ENCODE measurements at places on chromosomes 4 and X. TPM values are rescaled to one million over a fixed set of nuclear protein-coding genes. Genes with fewer than 3 reads are reported as not detected.

- no peaks in the 10 kb centered on the region for H3K27me3 ChIP-seq
- no peak for DNase-seq
- no peak overlapping the region for H3K4me3 ChIP-seq
- H3K27ac ChIP-seq, result no peak overlapping the region
- H3K36me3 ChIP-seq, result no peaks in the 10 kb centered on the region
Measured at GRCh38 chrX:100274916-100275315, 135.2 kb downstream of the PCDH19 start.

DNA sequence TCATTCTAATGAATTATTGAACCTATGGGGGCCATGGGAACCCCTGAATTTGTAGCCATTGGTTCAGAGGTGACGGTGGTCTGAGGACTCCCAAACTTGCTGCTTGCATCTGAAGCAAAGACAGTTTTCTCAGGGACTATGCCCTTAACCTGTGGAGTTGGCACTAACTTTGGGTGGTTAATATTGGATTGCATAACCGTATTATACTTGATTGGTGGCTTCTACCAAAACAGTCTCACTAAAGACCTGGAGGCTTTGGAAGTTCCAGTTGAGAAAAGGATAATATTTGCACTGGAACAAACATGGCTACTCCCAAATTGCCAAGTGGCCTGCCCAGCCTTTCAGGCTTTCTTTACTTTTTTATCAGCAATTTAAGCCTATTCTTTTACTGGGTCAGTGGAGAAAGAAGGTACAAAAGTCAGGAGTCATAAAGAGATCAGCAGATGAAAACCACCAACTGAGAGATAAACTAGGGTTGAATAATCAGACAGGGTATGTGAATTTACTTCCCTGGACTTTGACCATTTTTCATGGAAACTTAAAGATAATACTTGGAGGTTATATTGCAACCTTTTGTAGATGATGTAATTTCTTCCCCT is 7.9 kb upstream of the KLHL8 start:
- H3K4me3 ChIP-seq, result no peak overlapping the region
- no peaks in the 10 kb centered on the region for H3K4me1 ChIP-seq
- no peak for DNase-seq
- H3K36me3 ChIP-seq, result no peaks in the 10 kb centered on the region
- H3K27ac ChIP-seq, result no peak overlapping the region

DNA sequence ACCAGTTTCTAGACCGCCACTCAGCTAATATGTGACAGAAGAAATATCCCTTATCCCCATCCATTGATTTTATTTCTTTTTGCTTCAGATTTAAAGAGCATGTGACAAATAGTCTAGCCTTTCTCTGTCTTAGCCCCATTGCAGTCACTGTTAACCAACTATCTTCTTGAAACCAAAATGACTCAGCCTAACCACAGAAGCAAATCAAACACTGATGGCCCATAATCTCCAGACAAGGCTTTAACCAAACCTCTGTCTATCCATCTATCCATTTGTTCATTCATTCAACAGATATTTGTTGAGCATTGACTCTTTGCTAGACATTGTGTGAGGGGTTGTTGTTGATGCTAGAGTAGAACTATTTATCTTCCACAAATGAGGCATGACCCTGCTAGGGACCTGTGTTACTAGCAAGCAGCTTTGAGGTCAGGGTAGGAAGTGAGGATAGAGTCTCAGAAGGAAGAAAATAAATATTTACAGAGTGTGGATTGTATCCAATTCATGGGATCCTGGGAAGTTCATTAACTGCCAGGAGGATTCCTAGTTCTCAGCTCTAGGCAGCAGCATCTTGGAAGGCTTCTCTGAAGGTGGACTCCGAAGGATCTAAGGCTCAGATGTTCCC is 22.5 kb downstream of the HNRNPH2 start:
- no peaks in the 10 kb centered on the region for H3K4me1 ChIP-seq
- no peaks in the 10 kb centered on the region for H3K27me3 ChIP-seq
- DNase-seq, result no peak
- no peak overlapping the region for H3K4me3 ChIP-seq
- no peak overlapping the region for H3K27ac ChIP-seq
- H3K36me3 ChIP-seq, result no peaks in the 10 kb centered on the region

DNA sequence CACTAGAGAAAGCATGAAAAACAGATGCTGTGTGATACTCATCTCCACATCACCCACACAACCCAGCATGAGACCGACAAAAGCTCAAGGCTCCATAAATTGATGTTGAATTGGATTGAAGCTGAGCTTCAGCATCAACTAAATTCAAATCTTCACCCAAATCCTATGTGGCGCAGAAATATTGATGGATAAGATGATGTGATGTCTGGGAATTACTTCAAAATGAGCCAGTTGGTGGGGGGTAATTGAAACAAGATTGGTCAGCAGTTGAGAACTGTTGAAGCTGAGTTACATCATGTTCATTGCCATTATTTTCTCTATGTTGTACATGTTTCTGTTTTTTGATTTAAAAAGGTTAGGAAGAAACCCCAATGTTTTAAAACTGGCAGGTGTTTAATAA is 166.5 kb upstream of the STS start:
- no peaks in the 10 kb centered on the region for H3K4me1 ChIP-seq
- no peaks in the 10 kb centered on the region for H3K27me3 ChIP-seq
- DNase-seq, result no peak
- no peak overlapping the region for H3K4me3 ChIP-seq

- no peak for DNase-seq
- peaks cover 4% of the 10 kb centered on the region for H3K27me3 ChIP-seq
Measured at GRCh38 chr4:26238426-26238777, 82.4 kb upstream of the RBPJ start.

GRCh38 chr4:946517-947471 is 14.5 kb downstream of the TMEM175 start:
- no peak for DNase-seq
- no peaks in the 10 kb centered on the region for H3K36me3 ChIP-seq
- no peaks in the 10 kb centered on the region for H3K27me3 ChIP-seq
- H3K27ac ChIP-seq, result no peak overlapping the region
- H3K4me3 ChIP-seq, result no peak overlapping the region

DNA sequence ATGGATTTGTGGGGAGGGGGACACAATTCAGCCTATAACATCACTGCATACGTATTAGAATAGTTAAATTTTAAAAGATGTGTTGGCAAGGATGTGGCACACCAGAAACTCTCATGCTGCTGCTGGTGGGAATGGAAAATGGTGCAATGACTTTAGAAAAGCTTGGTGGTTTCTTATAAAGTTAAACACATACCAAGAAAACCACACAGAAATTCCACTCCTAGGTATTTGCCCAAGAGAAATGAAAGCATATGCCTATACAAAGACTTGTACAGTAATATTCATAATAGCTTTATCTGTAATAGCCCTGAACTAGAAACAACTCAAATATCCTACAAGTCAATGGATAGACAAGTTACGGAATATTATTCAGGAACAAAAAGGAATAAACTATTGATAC is 71.3 kb upstream of the PDHA1 start:
- H3K4me3 ChIP-seq, result no peak overlapping the region
- H3K27ac ChIP-seq, result no peak overlapping the region
- H3K4me1 ChIP-seq, result no peaks in the 10 kb centered on the region
- H3K27me3 ChIP-seq, result no peaks in the 10 kb centered on the region

DNA sequence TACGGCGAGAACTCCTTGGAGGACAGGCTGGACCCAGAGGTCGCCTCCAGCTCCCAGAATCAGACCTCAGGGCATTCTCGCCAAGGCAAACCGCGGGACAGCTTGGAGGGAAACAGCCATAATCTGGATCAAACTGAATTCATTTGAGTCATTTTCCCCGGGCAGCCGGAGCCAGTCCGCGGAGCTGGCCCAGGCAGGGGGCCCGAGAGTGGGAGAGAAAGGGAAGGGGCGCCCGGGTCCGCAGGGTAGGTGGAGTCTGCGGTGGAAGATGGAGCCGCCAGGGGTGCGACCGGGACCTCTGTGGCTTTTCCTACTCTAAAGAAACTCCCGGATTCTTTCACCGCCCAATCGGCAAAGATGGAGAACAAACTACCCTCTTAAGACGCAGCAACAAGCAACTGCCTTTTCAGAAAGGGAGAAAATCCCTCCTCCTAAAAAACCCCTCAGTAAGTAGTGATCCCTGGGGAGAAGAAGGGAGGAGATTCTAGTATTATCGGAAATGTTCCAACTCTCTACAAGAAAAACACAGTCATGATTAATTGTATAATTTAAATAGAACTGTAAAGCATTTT is 5.2 kb downstream of the NKX3-2 start:
- no peak overlapping the region for H3K4me3 ChIP-seq
- no peaks in the 10 kb centered on the region for H3K36me3 ChIP-seq
- peaks cover 100% of the 10 kb centered on the region for H3K27me3 ChIP-seq
- H3K4me1 ChIP-seq, result peaks cover 62% of the 10 kb centered on the region
- H3K27ac ChIP-seq, result no peak overlapping the region
- DNase-seq, result no peak

DNA sequence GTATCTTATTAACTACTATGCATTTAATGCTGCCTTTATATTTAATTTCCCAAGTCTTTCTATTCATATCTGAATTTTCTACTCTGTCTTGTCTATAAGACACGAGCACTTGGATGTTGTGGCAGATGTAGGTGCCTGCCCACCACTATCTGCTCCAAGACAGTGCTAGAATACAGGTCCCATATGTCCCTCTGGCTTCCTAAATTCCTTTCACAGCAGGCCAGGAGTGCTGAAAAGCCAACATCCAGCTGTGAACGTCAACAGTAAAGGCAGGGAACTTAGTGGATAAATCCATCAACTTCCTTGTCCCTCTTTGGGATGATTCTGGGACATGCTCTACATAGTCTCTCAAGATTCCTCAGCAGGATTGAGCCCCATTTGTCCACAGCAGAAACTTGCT is 245.1 kb upstream of the ETNPPL start:
- no peaks in the 10 kb centered on the region for H3K27me3 ChIP-seq
- H3K36me3 ChIP-seq, result no peaks in the 10 kb centered on the region
- H3K27ac ChIP-seq, result no peak overlapping the region
- no peak overlapping the region for H3K4me3 ChIP-seq
- no peak for DNase-seq
- H3K4me1 ChIP-seq, result peaks cover 6% of the 10 kb centered on the region

Gene PAGE5
- not detected for total RNA-seq

Gene PARM1
- 62.4 TPM for total RNA-seq

Gene TCEAL3
- total RNA-seq, result 24.7 TPM

Gene PLAC8
- total RNA-seq, result 0.44 TPM
